ENCODE measurements at places on chromosomes 2 and 18.

- no peak for DNase-seq
Observed at GRCh38 chr2:181312515-181312927, 144.7 kb upstream of the ITGA4 start.

GRCh38 chr18:46388286-46388685 lies 268.7 kb downstream of the LOXHD1 start:
- DNase-seq: no peak

DNA sequence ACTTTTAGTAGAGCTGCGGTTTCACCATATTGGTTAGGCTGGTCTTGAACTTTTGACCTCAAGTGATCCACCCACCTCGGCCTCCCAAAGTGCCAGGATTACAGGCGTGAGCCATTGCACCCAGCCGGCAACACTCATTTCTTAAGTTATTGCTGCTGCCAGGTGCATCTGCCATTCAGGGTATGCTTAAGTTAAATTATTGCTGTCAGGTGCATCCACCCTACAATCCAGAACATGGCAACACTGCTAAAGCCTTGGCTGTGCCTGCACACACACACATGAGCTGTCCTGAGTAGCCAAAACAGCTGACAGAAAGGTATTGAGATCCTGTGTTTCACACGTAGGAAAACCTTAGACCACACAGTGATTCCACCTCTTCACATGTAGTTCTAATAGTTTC lies 148.2 kb downstream of the FAM161A start:
- DNase-seq: no peak

DNA sequence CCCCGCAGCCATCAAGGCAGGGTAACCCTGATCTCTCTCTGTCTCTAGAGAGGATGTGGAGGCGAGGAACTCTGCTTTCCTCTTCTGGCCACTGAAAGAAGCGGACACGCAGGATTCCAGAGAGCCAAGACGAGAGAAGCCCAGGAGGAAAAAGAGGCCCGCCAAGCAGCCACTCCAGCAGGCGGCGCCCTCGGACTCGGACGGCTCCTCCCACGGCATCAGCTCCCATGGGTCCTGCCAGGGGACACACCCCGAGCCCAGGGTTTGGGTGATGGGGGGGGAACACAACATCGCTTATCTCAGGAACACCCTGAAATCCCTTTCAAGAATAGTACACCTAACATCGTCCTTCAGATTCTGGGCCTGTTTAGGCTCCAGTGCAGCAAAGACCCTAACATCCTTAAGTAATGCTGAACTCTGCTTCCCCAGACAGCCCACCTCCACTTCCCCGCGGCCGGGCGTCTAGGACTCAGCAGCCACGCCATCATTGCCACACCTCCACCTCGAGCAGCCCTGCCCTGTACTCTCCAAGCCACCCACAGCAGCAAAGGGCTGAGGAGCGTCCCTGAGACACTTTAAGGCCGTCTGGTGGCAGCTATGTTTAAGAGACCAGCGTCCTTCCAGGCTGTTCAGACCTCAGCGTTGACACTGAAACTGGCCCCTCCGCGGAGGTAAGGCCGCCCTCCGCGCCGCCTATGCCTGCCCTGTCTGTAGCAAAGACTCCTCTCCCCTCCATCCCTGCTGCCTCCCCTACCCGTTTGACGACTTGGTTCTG lies 34.3 kb upstream of the CNGA3 start:
- DNase-seq: no peak

Measured in hypothalamus (tissue), 51 donors.